ENCODE measurements at places on chromosomes 3 and 15.

GRCh38 chr3:35241236-35241635 lies 398.1 kb upstream of the ARPP21 start:
- DNase-seq: peak; percentile 10

DNA sequence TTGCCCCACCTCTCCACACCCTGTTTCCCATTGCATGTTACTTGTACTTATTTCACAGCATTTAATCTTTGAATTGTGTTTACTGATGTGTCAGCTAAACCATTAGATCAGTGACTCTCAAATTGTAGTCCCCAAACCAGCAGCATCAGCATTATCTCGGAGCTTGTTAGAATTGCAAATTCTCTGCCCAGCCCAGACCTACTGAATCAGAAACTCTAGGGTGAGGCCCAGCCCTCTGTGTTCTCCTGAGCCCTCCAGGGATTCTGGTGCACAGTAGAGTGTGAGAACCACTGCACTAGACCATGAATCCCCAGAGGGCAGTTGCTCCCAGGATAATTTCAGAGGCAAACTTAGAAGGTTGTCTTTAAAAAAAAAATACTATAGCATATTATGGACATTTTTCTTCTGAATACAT lies 13.0 kb downstream of the PLD1 start:
- no peak for DNase-seq

GRCh38 chr3:36814066-36814717 lies 49.8 kb upstream of the DCLK3 start:
- DNase-seq: no peak

- no peak for DNase-seq
Measured at GRCh38 chr3:37630441-37630840, 231.2 kb upstream of the CTDSPL start.

DNA sequence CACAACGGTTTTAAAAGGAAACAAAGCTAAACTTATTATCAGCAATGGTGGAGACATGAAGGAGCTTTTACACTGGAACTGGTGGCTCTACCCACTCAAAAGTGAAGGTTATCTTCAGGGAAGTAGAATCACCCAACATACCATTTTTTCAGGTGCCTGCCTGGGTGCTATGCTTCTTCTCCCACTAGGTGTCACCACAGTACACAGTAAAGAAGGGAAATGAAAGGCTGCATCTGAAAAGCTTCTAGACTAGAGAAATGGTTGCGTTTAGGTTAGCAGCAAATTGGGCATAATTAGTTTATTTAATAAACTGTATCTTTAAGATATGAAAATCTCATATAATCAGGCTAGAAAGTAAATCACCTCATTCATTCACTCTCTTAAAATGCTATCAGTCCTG lies 47.0 kb upstream of the SELENOK start:
- DNase-seq: no peak

DNA sequence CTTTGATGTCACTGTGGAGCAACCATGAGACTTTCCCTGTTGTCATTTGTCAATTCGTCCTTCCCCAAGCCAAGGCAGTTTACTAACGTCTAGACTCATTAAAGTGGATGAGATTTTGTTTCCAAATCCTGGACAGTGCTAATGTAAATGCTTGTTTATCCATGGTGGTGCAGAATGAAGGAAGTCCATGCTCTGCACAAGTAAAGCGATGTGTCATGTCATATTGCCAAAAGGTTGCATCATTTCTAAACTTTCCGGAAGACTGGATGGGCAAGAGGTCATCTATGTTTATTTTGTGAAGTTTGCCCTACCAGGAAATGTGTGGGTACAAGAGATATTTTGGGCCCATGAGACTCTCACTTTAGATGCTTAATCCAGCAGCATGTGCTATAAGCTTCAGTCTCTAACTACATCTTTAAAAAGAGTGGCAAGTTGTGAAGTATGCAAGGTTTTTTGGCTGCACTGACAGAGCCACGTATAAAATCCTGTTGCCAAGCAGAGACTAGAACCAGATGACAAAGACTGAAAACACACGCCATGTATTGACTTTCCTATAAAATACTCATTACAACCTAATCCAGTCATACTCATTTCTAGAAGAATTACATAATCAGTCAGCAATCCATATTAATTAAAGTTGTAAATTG lies 72.1 kb upstream of the FNDC3B start:
- peak; percentile 66 for DNase-seq

GRCh38 chr3:20125897-20126296 lies 60.1 kb downstream of the SGO1 start:
- no peak for DNase-seq

DNA sequence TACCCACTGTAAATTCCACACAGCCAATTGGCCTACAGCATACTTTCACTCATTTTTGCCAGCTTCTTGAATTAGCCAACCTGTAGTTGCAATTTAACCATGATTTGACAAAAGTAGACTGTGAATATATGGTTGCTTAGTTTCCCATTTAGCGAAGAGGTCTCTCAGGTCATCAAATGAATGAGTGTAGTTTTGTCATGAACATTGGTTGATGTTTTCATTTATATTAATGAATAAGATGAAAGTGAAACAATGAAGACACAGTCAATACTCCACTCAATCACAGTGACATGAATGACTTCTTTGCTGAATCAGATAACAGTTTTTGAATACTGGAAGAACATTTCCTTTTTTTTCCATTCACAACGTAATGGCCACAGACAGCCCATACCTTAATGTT lies 15.3 kb upstream of the FAM3D start:
- no peak for DNase-seq

DNA sequence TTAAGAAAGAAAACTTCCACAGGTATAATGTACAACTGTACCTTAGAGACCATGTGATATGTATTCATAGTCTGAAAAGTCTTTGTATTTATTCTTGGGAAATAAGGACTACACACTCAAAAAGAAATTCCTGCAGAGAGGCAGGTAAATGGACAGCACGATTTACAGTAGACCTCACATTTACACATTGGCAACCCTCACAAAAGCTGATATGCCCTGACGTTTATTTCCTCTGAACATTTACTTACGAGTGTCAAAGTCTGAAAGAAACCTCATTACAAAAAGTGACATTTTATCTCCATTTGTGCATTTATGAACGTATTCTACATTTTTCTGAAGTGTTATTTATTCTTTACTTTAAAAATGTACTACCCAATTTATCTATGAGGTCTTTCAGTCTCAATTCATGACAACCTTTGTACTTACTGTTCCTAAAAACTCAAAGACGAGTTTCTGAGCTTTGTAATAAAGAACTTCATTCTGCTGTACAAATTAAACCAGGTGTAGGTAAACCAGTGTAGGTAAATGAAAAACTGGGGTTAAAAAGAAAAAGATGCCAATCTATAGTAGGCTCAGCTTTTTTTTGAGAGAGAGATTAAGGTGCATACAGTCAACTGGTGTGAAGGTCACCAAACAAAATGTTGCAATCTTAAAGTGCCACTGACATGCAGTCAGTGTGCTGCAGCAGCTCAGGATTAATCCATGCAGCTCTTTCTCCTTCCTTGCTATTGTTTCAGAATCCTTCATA lies 44.3 kb downstream of the THRB start:
- no peak for DNase-seq

GRCh38 chr15:33844186-33844585 lies 124.1 kb upstream of the CHRM5 start:
- no peak for DNase-seq

- DNase-seq: no peak
Measured at GRCh38 chr15:92745845-92746271, 90.3 kb upstream of the FAM174B start.

DNA sequence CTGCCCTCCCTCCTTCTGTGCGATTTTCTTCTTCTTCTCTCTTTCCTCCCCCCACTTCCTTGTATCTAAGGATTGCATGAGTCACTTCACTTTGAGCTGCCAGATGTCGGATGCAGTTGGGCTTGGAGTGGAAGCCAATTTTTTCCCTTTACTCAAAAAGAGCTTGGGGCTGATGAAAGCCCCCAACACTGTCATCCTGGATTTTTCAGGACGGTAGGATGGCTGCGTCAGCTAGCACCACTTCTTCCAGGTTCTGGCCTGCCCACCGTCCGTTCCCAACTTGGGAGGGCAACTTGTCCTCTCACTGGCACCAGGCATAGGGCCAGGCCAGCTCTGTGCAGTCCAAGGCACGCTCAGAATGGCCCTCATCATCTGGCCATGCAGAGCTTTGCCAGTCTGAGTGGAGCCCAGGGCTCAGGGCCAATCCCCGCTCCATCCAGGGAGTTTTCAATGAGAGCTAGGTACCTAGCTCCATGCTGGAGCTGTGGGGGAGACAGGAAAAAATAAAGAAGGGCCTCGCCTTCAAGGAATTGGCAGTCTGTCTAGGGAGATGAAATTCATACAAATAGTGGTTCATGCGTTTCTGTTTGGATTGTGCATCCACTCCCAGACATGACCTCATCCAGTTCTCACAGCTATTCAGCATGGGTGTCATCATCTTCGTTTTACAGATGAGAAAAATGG lies 47.7 kb upstream of the INSYN1 start:
- DNase-seq: peak; percentile 52

GRCh38 chr3:50351323-50351697 lies 648 bp downstream of the CYB561D2 start:
- no peak for DNase-seq

GRCh38 chr3:20186600-20187004 lies 596 bp upstream of the SGO1 start:
- DNase-seq: no peak

DNA sequence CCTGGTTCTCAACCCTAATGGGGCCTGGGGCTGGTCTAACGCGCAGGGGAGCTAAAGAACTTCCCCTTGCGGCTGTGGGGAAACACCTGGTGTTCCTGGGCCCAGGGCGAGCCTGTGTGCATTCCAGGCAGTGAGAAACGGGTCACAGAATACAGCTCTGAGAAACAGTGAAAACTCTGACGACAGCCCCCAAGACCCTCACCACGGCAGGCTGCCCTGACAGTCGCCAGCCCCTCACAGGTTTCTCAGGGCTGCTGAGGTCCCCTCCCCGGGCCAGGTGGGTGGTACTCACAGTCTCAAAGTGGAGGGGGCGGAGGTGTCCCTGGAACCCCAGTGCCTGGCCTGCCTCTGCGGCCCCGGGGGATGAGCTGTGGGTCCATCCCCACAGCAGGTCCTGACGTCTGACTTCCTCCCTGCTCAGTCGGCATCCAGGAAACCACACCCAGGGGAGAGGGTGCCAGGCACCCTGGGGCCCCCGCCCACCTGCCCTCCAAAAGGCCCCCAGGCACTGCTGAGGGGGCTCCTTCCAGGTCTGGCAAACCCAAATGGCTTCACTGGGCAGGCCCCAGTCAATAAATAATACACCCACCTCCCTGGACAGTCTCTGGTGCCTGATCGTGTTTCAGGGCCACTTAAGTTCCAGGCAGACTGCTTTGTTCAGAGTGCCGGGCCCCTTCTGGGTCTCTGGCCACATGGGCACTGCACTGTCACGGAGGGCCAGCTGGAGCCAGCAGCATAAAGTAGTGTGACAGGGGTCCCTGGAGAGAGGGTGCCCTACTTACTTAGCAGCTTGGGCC lies 57.7 kb downstream of the IQSEC1 start:
- no peak for DNase-seq

GRCh38 chr3:122258757-122259371 lies 66.2 kb upstream of the CSTA start:
- DNase-seq: peak; percentile 31

- no peak for DNase-seq
Measured at GRCh38 chr3:36591959-36592358, 172.4 kb downstream of the DCLK3 start.

DNA sequence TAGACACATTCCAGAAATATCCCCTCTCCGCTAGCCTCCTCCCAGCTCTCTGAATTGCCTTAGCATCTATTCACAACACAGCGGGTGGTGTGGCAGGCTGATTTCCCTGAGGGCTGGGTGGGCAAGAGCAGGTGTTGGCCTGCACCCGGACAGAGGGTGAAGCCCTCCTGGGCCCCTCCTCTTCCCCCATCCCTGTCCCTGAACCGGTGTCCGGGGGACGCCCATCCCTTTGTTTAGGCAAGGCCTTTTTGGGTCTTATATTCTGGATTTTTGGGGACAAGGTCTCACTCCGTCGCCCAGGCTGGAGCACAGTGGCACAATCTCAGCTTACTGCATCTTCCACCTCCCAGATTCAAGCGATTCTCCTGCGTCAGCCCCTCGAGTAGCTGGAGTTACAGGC lies 55.2 kb upstream of the KLHL25 start:
- no peak for DNase-seq

- DNase-seq: no peak
Measured at GRCh38 chr15:63600001-63600615, 2.9 kb downstream of the FBXL22 start.

- no peak for DNase-seq
Measured at GRCh38 chr3:128282380-128283196, 129.3 kb downstream of the EEFSEC start.

- DNase-seq: no peak
Measured at GRCh38 chr3:36580716-36581115, 183.6 kb downstream of the DCLK3 start.

DNA sequence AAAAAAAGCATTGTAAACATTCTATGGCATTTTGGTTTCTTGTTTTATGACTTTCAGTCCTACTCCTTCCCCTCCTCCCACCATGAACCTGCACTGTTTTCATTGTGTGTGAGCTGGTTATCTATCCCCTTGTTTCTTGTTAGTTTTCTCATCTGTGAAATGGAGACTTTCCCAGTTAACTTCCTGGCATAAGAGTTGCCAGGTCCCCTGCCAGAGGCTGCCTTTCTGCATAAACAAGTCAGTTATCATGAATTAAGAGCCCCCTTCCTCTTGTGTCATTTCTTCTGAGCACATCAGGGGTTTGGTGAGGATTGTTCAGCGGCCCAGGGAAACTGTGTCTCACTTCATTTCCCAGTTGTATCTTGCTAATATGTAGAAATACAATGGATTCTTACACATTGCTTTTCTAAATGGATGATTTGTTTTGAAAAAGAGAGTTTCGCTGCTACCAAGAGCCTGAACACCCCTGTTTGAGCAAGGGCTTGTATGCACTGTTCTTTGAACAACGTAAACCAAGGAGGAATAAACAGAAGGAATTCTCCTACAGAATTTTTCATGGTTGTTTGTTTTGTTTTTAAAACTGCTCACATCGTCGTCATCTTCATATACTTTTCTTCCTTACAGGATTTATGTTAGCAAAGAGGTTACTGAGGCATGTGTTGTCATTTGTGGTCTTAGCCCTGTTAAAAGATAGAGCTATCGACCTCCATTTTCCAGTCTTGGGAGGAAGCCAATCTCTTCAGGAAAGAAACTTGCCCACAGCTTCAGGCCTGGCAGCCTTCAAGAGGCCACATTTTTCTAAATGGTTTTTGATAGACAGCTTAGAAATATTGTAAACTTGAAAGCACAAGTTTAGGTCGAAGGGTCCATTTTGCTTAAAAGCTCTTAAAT lies 144.6 kb upstream of the IL12A start:
- DNase-seq: no peak

DNA sequence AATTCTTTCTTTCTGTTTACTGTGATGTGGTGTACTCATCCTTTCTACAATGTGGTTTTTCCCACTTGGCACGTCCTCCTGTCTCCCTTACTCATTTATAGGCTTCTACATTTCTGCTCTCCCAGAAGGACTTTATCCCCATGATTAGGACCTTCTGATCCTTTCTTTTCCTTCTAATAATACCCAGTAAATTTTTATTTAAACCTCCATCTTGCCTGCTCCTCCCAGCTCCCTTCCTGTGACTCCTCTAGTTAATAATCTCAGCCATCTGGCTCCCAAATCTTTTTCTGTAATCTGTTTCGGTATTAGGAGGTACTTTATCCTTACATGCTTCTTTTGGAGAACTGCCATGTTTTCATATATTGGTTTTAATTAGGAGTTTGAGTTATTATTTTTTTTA lies 11.2 kb upstream of the P2RY1 start:
- DNase-seq: no peak

GRCh38 chr3:156840826-156841689 lies 14.9 kb downstream of the LEKR1 start:
- no peak for DNase-seq

- no peak for DNase-seq
Measured at GRCh38 chr3:5275529-5275928, 88.0 kb downstream of the EDEM1 start.
